ENCODE measurements at places on chromosomes 2 and 18. TPM values are rescaled to one million over a fixed set of nuclear protein-coding genes. Genes with fewer than 3 reads are reported as not detected.

PROC gene
- total RNA-seq = not detected

GALNT5 gene
- 47.4 TPM for total RNA-seq

NFE2L2 gene
- total RNA-seq = 64.8 TPM

DSC1 gene
- total RNA-seq = not detected

ATP6V1B1 gene
- not detected for total RNA-seq

UCN gene
- 2.2 TPM for total RNA-seq

MRO gene
- total RNA-seq = not detected

NCK2 gene
- 25.8 TPM for total RNA-seq

UGT1A6 gene
- total RNA-seq = not detected

HDHD2 gene
- 25.9 TPM for total RNA-seq

LPIN1 gene
- total RNA-seq = 39.9 TPM

CYP26B1 gene
- 0.13 TPM for total RNA-seq

SLC14A1 gene
- total RNA-seq = 0.20 TPM

DNA sequence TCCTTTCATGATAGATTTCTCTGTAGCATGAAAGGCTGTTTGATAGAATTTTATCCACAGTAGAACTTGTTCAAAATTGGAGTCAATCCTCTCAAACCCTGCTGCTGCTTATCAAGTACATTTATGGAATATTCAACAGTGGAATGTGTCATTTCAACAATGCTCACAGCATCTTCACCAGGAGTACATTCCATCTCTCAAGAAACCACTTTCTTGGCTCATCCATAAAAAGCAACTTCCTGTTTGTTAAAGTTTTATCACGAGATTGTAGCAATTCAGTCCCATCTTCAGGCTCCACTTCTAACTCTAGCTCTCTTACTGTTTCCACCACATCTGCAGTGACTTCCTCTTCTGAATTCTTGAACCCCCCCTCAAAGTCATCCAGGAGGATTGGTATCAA is 29.4 kb downstream of the PDCL3 start:
- no peak for DNase-seq

DNA sequence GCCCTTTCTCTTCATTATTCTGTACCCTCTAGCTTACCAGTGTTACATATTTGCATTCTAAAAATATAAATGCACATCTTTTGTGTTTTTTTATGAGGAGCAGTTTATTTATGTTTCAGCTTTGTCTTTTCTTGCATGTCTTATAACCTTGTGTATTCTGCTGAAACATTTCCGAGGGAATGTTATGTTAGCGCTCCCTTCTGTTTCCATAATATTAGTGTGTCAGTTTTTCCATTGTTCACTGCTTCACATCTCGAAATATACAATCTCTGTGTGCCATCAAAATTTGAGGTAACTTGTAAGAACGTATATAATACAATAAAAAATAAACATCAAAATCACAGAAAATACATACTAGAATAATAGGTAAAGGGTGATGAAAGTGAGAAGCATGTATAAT is 153.3 kb downstream of the PKP4 start:
- DNase-seq = no peak

DNA sequence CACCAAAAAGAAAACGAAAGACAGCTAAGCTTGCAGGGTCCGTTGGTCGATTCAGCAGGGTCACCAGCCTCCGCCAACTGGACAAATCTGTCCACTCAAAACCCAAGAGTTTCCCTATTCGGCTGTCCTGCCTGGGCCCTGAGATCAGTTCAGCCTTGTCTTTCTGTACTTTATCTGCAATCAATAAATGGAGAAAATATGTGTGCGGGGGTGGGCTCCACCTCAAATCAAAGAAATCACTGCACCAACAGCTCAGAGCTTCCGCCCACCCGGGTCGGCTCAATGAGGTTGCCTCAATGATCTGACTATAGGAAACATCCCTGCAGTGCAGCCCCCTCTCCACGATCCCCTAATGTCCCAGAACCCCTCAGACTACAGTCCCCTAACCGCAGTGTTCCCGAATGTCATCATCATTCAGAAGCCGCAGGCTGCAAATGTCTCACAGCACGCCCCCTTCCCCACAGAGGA is 447 bp downstream of the GGCX start:
- DNase-seq = no peak

GRCh38 chr2:111702119-111702803 is 181.7 kb downstream of the ANAPC1 start:
- peak; percentile 86 for DNase-seq

GRCh38 chr18:23143016-23143814 is 7.9 kb downstream of the CABLES1 start:
- no peak for DNase-seq

DNA sequence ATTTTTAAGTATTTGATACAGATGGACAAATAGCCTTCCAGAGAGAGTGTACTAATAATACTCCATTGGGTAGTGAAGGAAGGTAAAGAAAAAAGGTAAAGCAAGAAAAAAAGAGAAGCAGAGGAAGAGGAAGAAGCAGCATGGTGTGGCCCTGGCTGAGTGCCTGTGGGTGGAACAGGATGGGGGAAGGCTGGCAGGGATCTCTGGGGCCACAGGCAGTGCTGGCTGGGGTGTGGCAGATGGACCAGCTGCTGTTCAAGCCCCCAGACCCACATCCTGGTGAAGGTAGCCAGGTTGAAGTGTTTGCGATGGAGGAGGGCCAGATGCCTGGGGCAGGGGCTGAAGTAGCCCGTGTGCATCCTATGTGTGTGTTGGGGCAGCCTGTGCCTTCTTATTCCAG is 79.0 kb downstream of the DYSF start:
- DNase-seq = no peak

GRCh38 chr2:9400268-9401058 is 22.9 kb downstream of the ITGB1BP1 start:
- no peak for DNase-seq

GRCh38 chr2:176683618-176684111 is 414.4 kb downstream of the MTX2 start:
- DNase-seq = no peak

- DNase-seq = no peak
These were observed 16.1 kb downstream of the ACOXL start for GRCh38 chr2:110748489-110748867.

DNA sequence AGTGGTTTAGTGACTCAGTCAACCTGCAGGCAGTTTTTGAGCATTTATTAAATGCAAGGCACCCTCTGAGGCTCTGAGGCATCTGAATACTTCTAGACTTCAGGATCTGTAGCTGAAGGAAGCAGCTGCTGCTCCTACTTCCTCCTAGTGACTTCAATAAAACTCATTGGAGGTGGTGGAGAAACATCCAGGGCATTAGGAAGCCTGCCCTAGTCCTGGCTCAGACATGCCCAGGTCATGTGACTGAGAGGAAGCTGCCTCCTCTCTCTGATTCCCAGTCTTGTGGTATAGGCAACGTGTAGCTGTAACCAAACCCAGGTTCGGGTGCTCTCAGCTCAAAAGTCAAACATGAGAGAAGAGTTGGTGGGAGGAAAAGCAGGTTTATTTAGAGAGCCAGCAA is 287.2 kb upstream of the GYPC start:
- no peak for DNase-seq

DNA sequence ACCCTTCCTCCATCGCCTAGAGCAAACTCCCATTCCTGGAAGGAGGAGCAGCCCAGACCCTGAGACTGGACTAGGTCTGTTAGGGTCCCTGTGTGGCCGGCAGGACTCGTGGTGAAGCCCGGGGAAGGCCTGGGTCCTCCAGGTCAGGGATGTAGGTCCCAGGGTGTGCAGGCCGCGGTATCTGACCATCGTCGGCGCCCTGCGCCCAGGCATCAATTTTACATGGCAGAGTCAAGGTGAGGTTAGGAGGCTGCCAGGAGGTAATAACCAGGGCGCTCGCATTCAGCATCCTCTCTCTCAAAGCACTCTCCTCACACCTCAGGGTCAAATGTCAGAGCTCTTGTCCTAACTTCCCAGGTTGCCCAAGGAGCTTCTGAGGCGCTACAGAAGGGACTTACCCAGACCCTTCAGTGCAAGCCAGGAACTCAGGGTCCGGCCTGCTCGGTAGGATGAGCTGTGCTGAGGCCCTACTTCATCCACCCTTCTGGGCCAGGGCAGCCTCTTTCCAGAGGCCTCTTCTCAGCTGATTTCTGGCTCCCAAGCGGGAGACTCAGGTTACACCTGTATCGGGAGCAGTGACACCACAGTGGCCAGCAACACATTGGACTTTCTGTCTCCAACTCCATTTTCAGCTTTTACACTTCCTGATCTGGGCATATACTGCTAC is 628 bp downstream of the SH2D6 start:
- DNase-seq = no peak

- DNase-seq = peak; percentile 67
These were observed 80.4 kb downstream of the LPIN2 start for GRCh38 chr18:2932247-2933181.

- no peak for DNase-seq
These were observed 46.5 kb upstream of the RAB31 start for GRCh38 chr18:9661564-9661963.

GRCh38 chr18:5894611-5895298 is 567 bp downstream of the TMEM200C start:
- no peak for DNase-seq

DNA sequence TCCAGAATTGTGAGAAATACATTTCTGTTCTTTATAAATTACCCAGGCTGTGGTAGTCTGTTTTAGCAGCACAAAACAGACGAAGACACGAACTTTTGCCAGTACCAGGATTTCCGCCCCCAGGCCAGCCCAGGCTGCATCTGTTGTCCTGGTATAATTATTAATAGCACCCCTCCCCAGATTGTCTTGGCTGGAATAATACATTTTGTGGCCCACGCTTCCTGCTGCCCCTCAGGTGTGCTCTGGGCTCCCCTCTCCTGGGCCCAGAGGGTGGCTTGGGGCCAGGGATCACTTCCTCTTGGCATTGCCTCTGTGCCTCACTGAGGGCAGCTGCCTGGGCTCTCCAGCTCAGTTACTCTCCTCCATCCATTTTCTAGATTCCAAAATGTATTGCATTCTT is 102.1 kb upstream of the HS6ST1 start:
- no peak for DNase-seq

Data from K562 (cell line).